Colonic mucosa (tissue), 4 donors: ENCODE measurements at places on chromosomes 6 and 20. TPM values are rescaled to one million over a fixed set of nuclear protein-coding genes. Genes with fewer than 3 reads are reported as not detected.
A peak's percentile ranks its signal among the peaks of the same experiment; 100 is the strongest.

Gene WFDC5
- not detected for total RNA-seq

Gene TEAD3
- 24.5 TPM for total RNA-seq

Gene C6orf163
- 1.7 TPM for total RNA-seq

Gene HLA-G
- total RNA-seq: 55.3 TPM

Gene CSNK2A1
- 107 TPM for total RNA-seq

Gene PBOV1
- not detected for total RNA-seq

Gene GUCA1A
- total RNA-seq: not detected

GRCh38 chr20:10429443-10429981 lies 4.5 kb downstream of the MKKS start:
- peak; percentile 53 for DNase-seq

DNA sequence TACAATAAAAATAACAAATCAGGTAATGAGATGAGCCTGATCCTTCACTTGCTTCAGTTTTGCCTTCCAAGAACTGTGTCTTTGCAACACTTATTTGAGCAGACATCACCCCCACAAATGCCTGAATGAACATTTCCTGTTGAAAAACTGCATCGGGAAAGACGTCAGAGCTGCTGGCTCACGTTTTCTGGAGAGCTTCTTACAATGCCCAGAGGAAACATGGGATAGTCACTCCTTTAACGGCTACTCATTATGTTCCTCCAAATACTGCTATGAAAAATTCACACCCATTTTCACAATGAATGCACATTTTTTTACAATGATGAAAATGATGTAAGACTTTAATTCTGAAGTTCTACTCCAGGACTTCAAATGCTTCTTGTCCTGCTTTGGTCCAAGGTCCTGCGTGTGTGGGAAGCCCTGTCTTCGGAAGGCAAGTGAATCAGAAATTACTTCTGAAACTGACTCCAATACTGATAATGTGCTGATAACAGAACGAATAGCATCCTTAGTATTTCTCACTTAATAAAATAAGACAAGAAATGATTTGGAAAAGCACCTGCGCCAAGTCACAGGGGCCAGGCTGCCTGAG lies 238.0 kb downstream of the ANKRD60 start:
- DNase-seq: no peak

DNA sequence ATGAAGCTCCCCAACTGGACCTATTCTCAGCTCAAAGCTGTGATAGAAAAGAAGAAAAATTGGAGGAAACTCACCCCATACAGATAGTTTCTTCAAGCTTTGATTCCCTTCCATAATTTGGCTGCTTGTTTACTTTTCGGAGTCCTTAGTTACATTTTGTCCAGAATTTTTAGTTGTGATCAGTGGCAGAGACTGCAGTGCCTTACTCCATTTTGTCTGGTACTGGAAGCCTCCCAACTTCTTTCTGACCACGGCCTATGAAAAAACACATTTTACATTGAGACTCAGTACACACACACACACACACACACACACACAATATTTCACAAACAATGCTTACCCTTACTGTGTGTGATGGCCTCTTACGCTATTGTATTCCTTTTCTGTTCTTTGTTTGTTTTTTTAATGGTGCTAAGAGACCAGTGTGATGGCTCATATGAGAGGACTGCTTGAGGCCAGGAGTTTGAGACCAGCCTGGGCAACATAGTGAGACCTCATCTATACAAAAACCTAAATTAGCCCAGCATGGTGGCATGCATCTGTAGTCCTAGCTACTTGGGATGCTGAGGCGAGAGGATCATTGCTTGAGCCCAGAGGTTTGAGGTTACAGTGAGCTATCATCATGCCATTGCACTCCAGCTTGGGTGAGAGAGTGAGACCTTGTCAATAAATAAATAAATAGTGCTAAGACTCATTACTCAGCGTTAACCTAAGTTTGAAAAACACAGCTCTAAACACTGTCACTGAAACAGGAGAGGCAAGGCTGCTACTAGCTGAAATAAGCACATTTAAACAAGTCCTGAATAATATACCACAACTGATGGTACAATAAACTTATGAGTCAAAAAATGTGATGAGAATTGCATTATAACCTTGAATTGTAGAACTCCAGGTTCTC lies 13.8 kb upstream of the RNF8 start:
- no peak for DNase-seq

- no peak for DNase-seq
Measured at GRCh38 chr20:20783450-20783849, 71.0 kb upstream of the RALGAPA2 start.

DNA sequence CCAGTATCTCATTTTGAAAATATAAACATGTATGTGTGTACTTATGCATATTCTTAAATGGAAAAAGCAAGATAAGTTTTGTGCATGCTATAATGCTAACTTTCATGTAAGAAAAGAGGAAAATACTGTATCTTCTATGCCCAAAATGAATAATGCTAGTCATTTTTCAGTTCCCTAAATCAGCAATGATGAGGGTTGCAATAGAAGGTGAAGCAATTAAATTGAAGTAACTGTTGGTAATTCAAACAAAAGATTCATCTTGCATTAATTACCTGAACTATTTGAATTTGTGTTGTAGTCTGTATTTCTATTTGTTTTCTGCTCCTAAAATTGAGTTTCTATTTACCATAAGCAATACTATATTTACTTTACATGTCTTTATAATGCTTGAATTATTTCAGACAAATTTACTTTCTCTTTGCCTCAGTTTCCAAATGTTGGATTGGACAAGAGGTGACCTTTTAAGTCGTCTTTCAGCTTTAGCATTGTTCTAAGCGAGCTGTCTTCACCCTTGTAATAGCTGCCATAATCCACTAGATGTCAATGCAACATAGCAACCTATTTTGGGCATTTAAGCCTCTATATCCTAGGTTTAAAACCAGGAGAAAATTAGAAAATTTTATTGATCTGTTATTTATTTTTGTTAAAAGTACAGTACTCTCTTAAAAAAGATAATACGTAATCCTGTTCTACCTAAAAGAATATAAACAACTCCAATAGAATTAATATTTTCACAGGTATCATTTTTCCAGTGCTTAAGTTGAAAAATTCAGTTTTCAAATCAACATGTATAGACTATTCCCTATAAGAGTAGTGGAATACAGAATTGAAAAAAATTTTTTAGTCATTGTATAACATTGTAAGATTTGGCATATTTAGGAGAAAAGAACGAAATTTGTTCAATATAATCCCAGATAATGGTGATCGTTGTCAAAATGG lies 52.3 kb upstream of the IFNGR1 start:
- DNase-seq: no peak

DNA sequence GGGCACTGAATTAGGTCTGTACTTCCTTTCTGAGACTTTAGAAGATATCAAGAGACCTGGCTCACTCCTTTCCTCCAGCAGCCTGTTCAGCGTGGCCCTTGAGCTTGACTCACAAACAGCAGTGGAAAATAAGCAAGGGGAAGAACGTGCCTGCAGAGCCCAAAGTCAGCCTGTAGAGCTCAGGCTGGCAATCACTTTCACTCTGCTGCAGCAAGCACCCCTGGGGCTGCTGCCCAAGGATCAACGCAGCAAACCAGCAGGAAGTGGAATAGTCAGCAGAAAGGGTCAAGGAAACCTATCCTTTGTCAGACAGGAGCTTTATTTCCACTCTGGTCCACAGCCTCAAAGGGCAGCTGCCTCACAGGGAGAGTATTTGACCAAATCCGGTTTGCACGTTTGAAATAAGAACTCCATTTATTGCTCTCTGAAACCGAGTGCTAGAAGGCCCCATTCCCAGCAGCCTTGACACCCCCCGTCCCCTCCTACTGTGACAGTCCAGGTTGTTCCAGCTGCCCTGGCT lies 77.4 kb downstream of the PRDM1 start:
- peak; percentile 27 for DNase-seq

- DNase-seq: no peak
Measured at GRCh38 chr6:99252421-99252820, 97.1 kb downstream of the FAXC start.

DNA sequence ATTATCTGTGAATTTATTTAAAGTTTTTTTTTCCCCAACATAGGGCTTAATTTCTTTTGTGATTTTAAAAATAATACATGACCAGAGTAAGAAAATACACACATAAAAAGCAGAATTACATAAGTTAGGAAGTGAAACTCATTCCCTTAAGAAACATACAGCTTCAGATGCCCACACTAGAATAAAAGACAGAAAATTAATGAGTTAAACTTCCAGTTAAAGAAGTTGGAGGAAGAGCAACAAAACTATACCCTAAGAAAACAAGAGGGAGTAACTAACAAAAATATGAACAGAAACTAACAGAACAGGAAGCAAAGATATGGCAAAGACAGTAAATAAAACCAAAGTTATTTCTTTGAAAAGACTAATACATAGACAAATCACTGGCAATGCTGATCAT lies 107.6 kb upstream of the CEP85L start:
- DNase-seq: no peak

DNA sequence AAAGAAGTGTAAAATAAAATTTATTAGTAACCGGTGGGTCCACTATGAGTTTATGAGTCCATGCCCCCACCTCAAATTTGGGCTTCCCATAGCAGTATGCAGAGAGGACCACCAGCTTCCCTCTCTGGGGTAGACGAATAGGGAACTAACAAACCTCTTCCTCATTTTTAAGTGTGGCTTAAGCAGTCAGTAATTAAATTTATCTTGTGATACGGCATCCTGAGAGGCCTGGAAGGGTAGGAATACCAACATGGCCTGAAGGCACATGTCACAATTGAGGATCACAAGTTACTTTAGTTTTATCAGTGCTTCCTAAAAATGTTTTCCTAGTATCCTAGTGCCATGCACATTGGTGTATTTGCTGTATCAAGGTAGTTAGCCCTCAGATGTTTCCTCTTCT lies 239.9 kb downstream of the HIVEP2 start:
- DNase-seq: no peak

- peak; percentile 23 for DNase-seq
Measured at GRCh38 chr6:87925373-87926060, 122.1 kb upstream of the SPACA1 start.

GRCh38 chr6:112780498-112781096 lies 433.5 kb downstream of the RFPL4B start:
- peak; percentile 77 for DNase-seq

DNA sequence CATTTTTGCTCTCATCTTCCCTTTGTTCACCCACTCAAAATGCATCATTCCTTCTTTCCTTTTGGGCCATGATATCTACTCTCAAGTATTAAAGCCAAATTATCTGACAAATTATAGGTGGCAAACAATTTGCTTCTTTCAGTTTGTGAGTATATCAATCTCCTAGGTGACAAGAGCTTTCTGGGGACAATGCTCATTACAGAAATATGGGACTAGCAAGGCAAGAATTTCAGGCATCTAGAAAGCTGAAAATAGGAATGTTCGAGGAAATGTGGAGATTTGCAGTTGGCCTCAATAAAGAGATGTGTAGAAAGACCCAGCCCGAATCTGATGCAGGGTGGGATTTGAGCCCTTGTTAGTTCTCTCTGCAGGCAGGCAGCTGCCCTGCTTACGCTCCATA lies 71.8 kb downstream of the ALDH8A1 start:
- DNase-seq: no peak

DNA sequence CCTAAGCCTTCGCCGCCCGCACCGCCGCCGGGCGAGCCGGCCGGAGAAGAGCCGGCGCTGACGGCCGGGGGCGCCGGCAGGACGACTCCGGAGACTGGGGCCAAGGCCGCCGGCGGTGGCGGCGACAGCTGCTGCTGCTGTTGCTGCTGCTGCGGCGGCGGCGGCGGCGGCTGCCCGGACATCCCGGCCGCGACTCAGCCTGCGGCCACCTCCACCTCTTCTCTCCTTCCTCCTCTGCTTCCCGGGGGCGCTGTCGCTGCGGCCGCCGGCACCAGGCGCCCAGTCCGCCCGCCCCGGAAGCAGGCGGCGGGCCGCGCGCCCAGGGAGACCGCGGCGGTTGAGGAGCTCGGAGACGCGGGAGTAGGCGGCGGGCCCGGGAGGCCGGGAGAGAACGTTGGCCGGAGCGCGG lies 307 bp downstream of the RANBP9 start:
- DNase-seq: no peak

DNA sequence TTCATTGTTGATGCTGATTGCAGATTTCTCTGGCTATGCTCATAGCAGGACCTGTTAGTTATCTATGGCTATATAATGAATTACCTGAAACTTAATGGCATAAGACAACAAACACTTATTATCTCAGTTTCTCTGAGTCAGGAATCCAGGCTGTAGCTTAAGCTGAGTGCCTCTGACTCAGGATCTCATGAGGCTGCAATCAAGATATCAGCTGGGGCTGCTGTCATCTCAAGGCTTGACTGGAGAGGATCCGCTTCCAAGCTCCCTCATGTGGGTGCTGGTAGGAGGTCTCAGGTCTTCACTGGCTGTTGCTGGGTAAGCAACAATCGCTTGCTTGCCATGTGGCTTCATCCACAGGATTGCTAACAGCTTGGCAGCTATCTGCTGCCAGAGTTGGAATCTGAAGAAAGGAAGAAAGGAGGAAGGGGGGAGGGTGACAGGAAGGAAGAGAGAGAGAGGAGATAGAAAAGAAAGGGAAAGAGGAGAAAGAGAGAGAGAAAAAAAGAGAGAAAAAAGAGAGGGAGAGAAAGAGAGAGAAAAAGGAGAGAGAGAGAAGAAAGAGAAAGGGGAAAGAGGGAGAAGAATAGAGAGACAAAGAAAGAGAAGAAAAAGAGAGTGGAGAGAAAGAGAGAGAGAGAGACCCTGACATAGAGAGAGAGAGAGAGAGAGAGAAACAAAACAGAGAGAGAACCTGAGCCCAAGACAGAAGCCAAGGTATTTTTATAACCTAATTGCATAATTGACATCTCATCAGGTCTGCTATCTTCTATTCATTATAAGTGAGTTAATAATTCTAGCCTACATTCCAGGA lies 579.0 kb upstream of the BTBD3 start:
- DNase-seq: no peak

- DNase-seq: no peak
Measured at GRCh38 chr6:113813142-113813541, 44.0 kb upstream of the MARCKS start.

DNA sequence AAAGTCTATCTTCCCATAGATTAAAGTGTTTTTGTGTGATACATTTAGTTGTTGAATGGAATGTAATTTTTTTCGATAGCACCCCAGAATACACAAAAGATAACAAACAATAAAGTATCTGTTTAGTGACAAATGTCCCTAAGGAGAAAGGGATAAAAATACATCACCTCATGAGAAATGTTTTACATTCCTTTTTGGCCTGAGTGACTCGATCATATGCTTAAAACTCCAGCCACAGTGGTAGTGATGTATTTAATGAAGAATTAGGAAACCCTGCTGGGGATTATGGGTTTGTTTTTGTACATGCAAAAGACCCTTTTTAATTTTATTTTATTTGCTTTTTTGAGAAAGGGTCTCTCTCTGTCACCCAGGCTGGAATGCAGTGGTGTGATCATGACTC lies 4.3 kb upstream of the SGK1 start:
- DNase-seq: no peak

GRCh38 chr6:14286144-14286543 lies 168.6 kb downstream of the CD83 start:
- no peak for DNase-seq

DNA sequence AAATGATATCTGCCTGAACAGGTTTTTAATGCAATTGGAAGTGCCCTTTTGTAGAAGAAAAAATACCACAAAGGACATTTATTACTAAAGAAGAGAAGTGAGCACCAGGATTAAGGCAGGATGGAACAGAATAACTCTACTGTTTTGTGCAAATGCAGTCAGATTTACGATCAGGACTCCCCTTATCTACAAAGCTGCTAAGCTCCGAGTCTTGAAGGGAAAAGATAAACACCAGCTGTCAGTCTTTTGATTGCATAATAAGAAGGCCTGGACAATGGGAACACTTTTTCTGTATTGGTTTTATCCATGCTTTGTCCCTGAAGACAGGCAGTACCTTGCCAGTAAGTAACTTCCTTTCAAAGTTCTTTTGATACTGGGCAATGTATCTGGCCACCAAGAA lies 797.9 kb upstream of the SLC35B3 start:
- no peak for DNase-seq
